ENCODE measurements at places on chromosomes 4 and X. TPM values are rescaled to one million over a fixed set of nuclear protein-coding genes. Genes with fewer than 3 reads are reported as not detected.

DNA sequence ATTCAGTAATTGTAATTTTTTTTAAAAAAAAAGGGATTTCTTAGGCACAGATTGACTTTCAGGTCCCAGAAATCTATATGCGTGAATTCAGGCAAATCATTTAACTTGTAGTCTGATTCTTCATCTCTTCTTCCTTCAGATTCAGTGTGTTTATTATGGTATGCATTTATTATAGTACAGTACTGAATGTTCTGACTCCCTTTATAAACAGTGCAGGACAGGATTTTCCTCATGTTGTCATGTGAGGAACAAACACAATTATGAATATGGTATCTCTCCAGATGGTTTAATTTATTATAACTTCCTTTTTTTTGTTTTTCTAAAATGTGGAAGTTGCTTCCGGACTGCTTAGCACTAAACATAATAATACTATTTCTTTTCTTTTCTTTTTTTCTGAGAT is 54.2 kb downstream of the RPS3A start:
- peaks cover 21% of the 10 kb centered on the region for H3K36me3 ChIP-seq
- no peak overlapping the region for H3K27ac ChIP-seq
- no peaks in the 10 kb centered on the region for H3K4me1 ChIP-seq
- H3K4me3 ChIP-seq: no peak overlapping the region
- H3K27me3 ChIP-seq: no peaks in the 10 kb centered on the region
- DNase-seq: no peak

GRCh38 chrX:107442914-107443527 is 6.4 kb upstream of the FRMPD3 start:
- no peaks in the 10 kb centered on the region for H3K27me3 ChIP-seq
- DNase-seq: no peak
- H3K4me1 ChIP-seq: no peaks in the 10 kb centered on the region

- no peaks in the 10 kb centered on the region for H3K4me1 ChIP-seq
- no peak for DNase-seq
- no peaks in the 10 kb centered on the region for H3K36me3 ChIP-seq
Measured at GRCh38 chrX:7242613-7243012, 94.7 kb upstream of the PUDP start.

GRCh38 chr4:38531141-38531727 is 132.8 kb upstream of the KLF3 start:
- H3K4me3 ChIP-seq: no peak overlapping the region
- H3K36me3 ChIP-seq: no peaks in the 10 kb centered on the region

DNA sequence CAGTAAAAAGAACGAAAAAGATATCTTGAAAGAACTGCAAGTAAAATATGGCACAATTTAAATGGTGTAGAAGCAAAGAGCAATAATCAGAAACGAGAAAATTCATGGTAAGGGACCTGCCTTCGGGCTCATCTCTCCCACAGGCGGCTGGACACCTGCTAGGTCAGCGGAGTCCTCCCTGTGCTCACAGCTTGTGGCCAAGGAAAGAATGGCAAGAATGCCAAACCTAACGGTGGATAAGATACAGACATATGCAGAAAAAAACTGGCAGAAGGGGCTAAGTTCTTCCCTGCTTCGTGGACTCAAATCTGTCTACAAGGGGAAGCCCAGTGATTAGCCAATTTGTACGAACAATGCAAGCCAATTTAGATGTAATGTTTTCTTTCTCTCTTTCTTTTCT is 152.1 kb upstream of the VCX start:
- H3K27me3 ChIP-seq: no peaks in the 10 kb centered on the region
- no peak for DNase-seq
- H3K36me3 ChIP-seq: no peaks in the 10 kb centered on the region

DNA sequence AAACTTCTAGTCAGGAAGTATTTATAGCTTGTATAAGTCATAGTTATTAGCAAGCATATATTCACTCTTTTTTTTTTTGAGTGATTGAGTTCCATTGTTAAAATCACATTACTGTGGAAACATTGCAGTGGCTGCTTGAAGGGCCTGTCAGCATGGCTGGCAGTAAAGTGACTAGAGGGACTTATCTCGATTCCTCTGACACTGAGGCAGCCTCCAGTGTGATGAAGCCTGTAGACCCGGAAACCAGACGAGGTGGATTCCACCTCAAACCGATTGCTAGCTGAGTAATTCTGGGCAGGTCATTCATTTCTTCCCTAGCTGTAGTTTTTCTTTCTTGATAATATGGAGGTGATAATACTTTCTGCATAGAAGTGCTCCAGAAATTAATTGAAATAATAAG is 4.7 kb downstream of the FAM149A start:
- H3K4me3 ChIP-seq: no peak overlapping the region
- H3K27me3 ChIP-seq: no peaks in the 10 kb centered on the region
- DNase-seq: no peak
- H3K4me1 ChIP-seq: peaks cover 6% of the 10 kb centered on the region
- no peak overlapping the region for H3K27ac ChIP-seq
- H3K36me3 ChIP-seq: no peaks in the 10 kb centered on the region

- H3K4me3 ChIP-seq: no peak overlapping the region
- peaks cover 9% of the 10 kb centered on the region for H3K4me1 ChIP-seq
- DNase-seq: no peak
- no peaks in the 10 kb centered on the region for H3K27me3 ChIP-seq
- no peaks in the 10 kb centered on the region for H3K36me3 ChIP-seq
Measured at GRCh38 chrX:136115904-136116297, 31.4 kb upstream of the FHL1 start.

- DNase-seq: no peak
- H3K27me3 ChIP-seq: no peaks in the 10 kb centered on the region
- no peak overlapping the region for H3K27ac ChIP-seq
- H3K4me1 ChIP-seq: no peaks in the 10 kb centered on the region
- no peaks in the 10 kb centered on the region for H3K36me3 ChIP-seq
- H3K4me3 ChIP-seq: no peak overlapping the region
Measured at GRCh38 chr4:24639714-24640113, 55.4 kb upstream of the DHX15 start.

GRCh38 chrX:107738768-107739167 is 36.8 kb downstream of the TSC22D3 start:
- H3K27me3 ChIP-seq: no peaks in the 10 kb centered on the region
- H3K27ac ChIP-seq: peak overlapping the region; percentile 93
- H3K4me1 ChIP-seq: peaks cover 34% of the 10 kb centered on the region

- no peaks in the 10 kb centered on the region for H3K4me1 ChIP-seq
- no peaks in the 10 kb centered on the region for H3K27me3 ChIP-seq
- no peak overlapping the region for H3K27ac ChIP-seq
- no peak for DNase-seq
- H3K36me3 ChIP-seq: no peaks in the 10 kb centered on the region
- H3K4me3 ChIP-seq: no peak overlapping the region
Measured at GRCh38 chr4:11765849-11766453, 337.3 kb upstream of the HS3ST1 start.

DNA sequence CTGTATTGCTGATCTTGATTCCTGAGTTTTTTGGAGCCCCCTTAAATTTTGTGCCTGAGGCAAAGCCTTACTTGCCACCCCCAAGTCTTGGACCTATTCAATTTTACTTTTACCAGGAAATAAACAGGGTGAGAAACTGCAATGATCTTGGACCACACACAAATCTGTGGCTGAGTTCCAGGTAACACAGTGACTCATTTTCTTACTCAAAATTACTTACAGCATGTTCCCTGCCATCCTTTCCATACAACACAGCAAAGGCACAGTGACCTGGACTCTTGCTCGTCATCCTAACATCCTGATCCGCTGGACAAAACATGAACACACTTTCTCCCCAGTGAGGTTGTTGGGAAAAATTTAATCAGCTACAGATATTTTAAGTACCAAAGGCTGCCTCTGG is 60.7 kb upstream of the S100G start:
- no peak overlapping the region for H3K4me3 ChIP-seq
- no peaks in the 10 kb centered on the region for H3K36me3 ChIP-seq
- no peaks in the 10 kb centered on the region for H3K4me1 ChIP-seq
- H3K27me3 ChIP-seq: no peaks in the 10 kb centered on the region
- DNase-seq: no peak

GRCh38 chr4:3489451-3489962 is 26.4 kb downstream of the DOK7 start:
- H3K27me3 ChIP-seq: no peaks in the 10 kb centered on the region
- H3K4me1 ChIP-seq: peaks cover 4% of the 10 kb centered on the region
- no peak for DNase-seq
- peak overlapping the region; percentile 27 for H3K27ac ChIP-seq

DNA sequence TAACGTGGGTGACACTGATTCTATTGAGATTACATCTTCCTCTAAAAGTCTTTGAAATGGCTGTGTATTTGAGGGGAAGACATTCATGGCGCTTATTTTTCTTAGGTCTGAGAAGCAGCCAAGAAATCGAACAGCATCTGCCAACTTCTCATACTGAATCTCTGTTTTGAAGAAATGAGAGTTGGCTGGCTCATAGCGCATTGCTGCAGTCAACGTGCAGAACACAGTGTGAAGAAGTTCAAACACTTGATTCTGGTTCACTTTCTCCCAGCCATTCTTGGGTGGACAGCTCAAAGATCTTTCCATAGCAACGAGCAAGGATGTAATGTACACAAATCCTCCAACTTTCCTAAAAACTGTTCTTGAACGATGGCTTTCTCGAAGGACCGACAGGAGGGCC is 156.5 kb downstream of the WDFY3 start:
- H3K27ac ChIP-seq: no peak overlapping the region
- no peaks in the 10 kb centered on the region for H3K27me3 ChIP-seq
- H3K36me3 ChIP-seq: no peaks in the 10 kb centered on the region
- H3K4me3 ChIP-seq: no peak overlapping the region
- H3K4me1 ChIP-seq: no peaks in the 10 kb centered on the region
- DNase-seq: no peak

DNA sequence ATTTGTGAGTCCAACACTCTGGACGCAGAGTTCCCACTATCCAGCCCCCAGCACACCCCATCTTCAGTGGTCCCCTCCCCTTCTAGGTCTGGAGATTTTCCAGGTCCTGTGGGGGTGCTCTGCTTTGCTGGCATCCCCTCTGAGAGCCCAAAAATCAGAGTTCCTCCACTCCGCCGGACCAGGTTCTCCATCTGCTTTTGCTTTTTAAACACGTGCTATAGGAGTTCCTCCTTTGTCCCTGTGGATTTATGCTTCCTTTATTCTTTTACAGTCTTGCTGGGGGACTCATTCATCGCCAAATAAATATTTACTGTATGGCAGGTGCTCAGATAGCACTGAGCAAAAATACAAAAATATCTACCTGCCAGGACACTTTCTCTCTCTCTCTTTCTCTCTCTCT is 324.7 kb downstream of the STK32B start:
- H3K27me3 ChIP-seq: no peaks in the 10 kb centered on the region
- H3K36me3 ChIP-seq: no peaks in the 10 kb centered on the region
- H3K27ac ChIP-seq: no peak overlapping the region
- H3K4me1 ChIP-seq: no peaks in the 10 kb centered on the region

GRCh38 chr4:186593587-186593973 is 38.2 kb upstream of the MTNR1A start:
- H3K4me3 ChIP-seq: no peak overlapping the region
- peaks cover 24% of the 10 kb centered on the region for H3K36me3 ChIP-seq
- H3K27me3 ChIP-seq: no peaks in the 10 kb centered on the region
- no peak overlapping the region for H3K27ac ChIP-seq

GRCh38 chrX:103640401-103641155 is 11.8 kb downstream of the TCEAL1 start:
- no peaks in the 10 kb centered on the region for H3K36me3 ChIP-seq
- no peaks in the 10 kb centered on the region for H3K27me3 ChIP-seq
- no peak overlapping the region for H3K4me3 ChIP-seq
- H3K4me1 ChIP-seq: no peaks in the 10 kb centered on the region

DNA sequence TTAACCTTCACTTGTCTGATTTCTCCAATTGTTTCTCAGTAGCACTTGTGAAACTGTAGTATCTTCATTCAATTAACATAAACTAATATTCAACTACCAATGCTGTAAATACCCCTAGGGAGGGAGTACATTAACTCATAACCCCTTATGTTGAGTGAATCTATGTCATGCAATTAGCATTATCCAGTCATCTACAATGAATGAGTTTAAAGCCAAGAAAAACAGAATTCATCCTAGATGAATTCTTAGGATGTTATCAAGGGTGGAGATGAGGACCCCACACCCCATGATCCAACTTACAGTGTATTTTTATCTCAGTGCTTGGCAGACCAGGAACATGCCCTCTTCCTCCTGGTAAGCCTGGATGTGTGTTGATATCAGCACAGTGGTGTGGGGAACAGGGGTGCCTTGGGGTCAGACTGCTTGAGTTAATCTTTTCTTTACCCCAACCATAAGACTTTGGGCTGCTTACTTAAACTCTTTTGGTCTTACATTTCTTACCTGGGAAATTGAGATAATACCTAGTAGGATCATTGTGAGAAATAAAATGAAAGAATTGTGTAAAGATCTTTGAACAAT is 62.1 kb upstream of the SCOC start:
- no peaks in the 10 kb centered on the region for H3K36me3 ChIP-seq
- no peak for DNase-seq
- no peak overlapping the region for H3K4me3 ChIP-seq
- H3K27me3 ChIP-seq: no peaks in the 10 kb centered on the region

DNA sequence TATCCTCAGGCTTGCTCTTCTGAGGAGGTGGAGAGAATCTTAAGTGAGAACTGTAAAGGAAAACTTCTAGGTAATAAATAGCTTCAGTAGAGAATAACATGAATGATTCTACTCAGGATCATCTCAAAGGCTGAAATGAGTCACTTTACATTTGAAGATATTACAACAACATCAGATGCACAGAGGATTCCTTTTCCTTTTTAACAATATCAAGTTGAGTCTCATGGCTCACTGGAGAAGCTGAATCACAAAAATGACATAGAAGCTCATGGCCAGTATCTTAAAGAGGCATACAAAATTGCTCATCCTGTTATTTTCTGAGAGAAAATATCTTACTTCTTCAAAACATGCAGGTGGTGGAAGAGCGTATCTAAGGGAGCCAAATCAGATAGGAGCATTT is 72.5 kb upstream of the EMCN start:
- no peaks in the 10 kb centered on the region for H3K4me1 ChIP-seq
- H3K27me3 ChIP-seq: no peaks in the 10 kb centered on the region
- no peak for DNase-seq
- no peak overlapping the region for H3K4me3 ChIP-seq

- no peak within 1 kb of the TSS for H3K4me3 ChIP-seq
- no peaks in the 10 kb centered on the region for H3K4me1 ChIP-seq
- H3K27me3 ChIP-seq: no peaks in the 10 kb centered on the region
- no peaks in the 10 kb centered on the region for H3K36me3 ChIP-seq
- no peak for DNase-seq
Measured at GRCh38 chrX:104039689-104040505, at the start of gene H2BW2. TSS of gene H2BW2 (plus strand) at chrX:104039956. CDS start at chrX:104039995, 39 bp downstream.

- no peaks in the 10 kb centered on the region for H3K4me1 ChIP-seq
- no peaks in the 10 kb centered on the region for H3K36me3 ChIP-seq
- H3K27ac ChIP-seq: no peak overlapping the region
- H3K27me3 ChIP-seq: no peaks in the 10 kb centered on the region
- H3K4me3 ChIP-seq: peak overlapping the region; percentile 20
Measured at GRCh38 chr4:156581282-156582063, 390.1 kb downstream of the PDGFC start.

DNA sequence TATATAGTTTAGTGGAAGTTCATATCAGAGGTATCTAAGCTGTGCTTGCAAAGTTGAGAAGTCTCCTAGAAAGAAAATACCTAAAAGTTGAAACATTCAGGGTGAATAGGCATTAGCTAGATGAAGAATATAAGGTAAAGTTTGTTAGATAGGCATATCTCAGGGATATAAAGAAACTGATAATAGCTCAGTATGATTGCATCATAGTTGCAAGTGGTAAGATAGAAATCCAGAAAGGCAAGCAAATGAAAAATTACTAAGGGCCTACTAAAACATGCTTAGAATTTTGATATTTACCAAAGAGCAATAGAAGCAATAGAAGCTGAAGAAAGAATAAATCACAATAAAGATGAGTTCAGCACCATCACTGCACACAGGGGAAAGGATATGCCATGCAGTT is 610.0 kb upstream of the ADGRL3 start:
- no peak overlapping the region for H3K27ac ChIP-seq
- H3K27me3 ChIP-seq: no peaks in the 10 kb centered on the region
- no peak overlapping the region for H3K4me3 ChIP-seq
- no peak for DNase-seq
- no peaks in the 10 kb centered on the region for H3K36me3 ChIP-seq

GPR50 gene
- total RNA-seq: not detected

MAGEA1 gene
- total RNA-seq: not detected
